ENCODE measurements at places on chromosomes 16 and 17.

GRCh38 chr16:67425061-67425460 is 5.9 kb upstream of the HSD11B2 start:
- no peaks in the 10 kb centered on the region for H3K27me3 ChIP-seq
- no peak overlapping the region for H3K4me3 ChIP-seq
- peaks cover 12% of the 10 kb centered on the region for H3K4me1 ChIP-seq
- no peaks in the 10 kb centered on the region for H3K36me3 ChIP-seq

GRCh38 chr17:30543456-30543855 is 66.2 kb downstream of the GOSR1 start:
- H3K36me3 ChIP-seq: no peaks in the 10 kb centered on the region
- no peaks in the 10 kb centered on the region for H3K27me3 ChIP-seq
- no peak overlapping the region for H3K27ac ChIP-seq
- DNase-seq: no peak

- H3K36me3 ChIP-seq: no peaks in the 10 kb centered on the region
- H3K27me3 ChIP-seq: no peaks in the 10 kb centered on the region
- H3K4me3 ChIP-seq: no peak overlapping the region
- H3K4me1 ChIP-seq: no peaks in the 10 kb centered on the region
- peak; percentile 33 for DNase-seq
- no peak overlapping the region for H3K27ac ChIP-seq
Observed at GRCh38 chr17:11391134-11391533, 150.1 kb downstream of the SHISA6 start.

DNA sequence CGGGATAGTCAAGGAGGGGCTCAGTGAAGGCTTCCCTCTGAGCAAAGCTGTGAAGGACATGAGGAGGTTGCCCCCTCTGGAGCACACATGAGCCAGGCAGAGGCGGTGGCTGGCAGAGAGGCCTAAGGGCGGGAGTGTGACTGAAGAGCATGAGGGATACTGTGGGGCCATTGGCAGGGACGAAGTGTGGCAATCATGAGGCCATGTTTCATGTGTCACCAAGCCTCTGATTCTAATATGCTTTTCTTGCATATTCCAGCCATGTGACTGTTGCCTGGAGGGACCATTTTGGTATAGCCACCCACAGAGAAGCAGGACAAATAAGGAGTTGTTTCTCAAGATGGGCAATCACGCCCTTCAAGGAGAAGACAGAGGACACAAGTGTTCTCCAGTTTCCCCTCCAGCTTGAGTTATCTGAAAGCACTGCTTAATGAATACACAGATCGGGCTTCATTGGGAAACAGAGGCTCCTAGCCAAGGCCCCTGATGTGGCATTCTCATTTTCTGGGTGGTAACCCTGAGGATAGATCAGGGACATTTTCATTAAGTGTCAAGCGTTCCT is 68.0 kb downstream of the AKAP1 start:
- H3K4me1 ChIP-seq: no peaks in the 10 kb centered on the region
- no peaks in the 10 kb centered on the region for H3K36me3 ChIP-seq
- H3K27ac ChIP-seq: no peak overlapping the region
- DNase-seq: no peak

- no peak overlapping the region for H3K27ac ChIP-seq
- H3K4me1 ChIP-seq: no peaks in the 10 kb centered on the region
- H3K36me3 ChIP-seq: no peaks in the 10 kb centered on the region
- DNase-seq: no peak
- H3K27me3 ChIP-seq: no peaks in the 10 kb centered on the region
- H3K4me3 ChIP-seq: no peak overlapping the region
Observed at GRCh38 chr16:85047867-85048455, 20.4 kb downstream of the KIAA0513 start.

DNA sequence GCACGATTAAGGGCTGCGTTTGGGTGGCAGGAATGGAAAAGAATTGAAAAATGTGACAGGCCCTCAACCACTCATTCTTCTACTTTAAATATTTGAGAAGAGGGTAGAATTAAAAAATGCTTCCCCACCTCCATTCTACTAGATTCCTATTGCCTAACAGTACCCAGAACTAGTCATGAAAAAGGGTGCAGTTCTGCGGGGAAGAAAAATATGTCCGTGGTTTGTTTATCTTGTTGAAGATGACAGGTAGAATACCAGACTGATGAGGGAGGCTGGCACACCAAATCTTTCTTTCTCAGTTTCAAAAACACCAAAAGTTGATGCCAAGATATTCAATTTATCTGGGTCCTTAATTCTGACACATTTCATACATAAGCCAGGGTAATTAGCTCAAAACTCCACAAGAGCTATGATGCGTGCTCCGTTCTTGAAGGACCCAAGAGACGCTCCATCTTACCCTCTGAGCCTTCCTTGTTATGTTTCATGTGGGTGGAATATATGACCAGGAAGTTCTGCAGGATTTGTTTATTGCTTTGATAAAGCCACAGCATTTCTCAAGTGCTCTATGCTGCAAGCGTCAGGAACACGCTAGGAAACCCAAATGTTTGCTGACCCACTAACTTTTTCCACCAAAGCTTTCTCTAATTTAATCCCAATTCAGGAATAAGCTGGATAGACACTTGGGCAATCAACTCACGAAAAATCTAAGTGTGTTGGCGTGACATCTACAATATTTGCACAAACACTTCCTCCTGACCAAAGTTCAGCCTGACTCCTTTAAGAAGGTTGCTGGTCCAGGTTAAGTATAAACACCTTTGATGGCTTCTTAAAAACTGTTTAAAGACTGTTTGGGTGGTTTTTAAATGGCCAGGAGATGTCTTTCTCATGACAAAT is 20.6 kb upstream of the GAN start:
- no peaks in the 10 kb centered on the region for H3K27me3 ChIP-seq
- no peaks in the 10 kb centered on the region for H3K36me3 ChIP-seq
- H3K4me3 ChIP-seq: no peak overlapping the region
- no peak overlapping the region for H3K27ac ChIP-seq
- no peak for DNase-seq

DNA sequence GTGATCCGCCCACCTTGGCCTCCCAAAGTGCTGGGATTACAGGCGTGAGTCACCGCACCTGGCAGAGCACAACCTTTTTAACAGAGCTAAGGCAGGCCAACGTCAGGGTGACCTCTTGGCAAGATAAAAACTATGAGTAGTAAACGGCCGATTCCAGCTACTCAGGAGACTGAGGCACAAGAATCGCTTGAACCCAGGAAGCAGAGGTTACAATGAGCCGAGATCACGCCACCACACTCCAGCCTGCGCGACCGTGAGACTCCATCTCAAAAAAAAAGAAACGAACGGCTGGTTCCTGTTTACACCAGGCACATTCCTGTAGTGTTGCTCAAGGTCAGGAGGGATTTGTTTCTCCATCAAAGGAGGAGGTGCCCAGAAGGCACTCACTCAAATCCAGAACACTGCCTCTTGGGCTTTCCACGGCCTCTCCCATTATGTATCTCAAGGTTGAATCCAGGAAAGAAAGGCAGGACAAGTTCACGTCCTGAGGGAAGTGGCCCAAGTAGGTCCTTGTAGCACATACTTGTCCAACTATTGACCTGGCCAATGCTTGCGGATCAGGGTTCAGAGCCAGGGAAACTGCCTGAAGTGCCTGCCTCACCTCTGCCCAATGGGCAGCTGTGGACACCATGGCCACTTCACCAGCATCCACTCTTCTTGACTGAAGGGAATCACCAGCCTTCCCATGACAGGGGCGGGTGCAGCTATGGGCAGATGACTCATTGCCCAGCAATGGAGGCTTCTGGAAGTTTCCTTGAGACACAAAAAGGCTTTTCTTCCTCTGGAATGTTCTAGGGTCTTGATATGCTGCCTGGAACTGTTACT is 13.5 kb downstream of the KNOP1 start:
- H3K27me3 ChIP-seq: no peaks in the 10 kb centered on the region
- H3K4me1 ChIP-seq: peaks cover 9% of the 10 kb centered on the region
- H3K27ac ChIP-seq: no peak overlapping the region
- H3K36me3 ChIP-seq: peaks cover 34% of the 10 kb centered on the region

- no peaks in the 10 kb centered on the region for H3K27me3 ChIP-seq
- DNase-seq: peak; percentile 22
- H3K36me3 ChIP-seq: no peaks in the 10 kb centered on the region
- peaks cover 1% of the 10 kb centered on the region for H3K4me1 ChIP-seq
- no peak overlapping the region for H3K27ac ChIP-seq
- H3K4me3 ChIP-seq: no peak overlapping the region
Observed at GRCh38 chr16:78478267-78478861, 378.9 kb downstream of the WWOX start.

DNA sequence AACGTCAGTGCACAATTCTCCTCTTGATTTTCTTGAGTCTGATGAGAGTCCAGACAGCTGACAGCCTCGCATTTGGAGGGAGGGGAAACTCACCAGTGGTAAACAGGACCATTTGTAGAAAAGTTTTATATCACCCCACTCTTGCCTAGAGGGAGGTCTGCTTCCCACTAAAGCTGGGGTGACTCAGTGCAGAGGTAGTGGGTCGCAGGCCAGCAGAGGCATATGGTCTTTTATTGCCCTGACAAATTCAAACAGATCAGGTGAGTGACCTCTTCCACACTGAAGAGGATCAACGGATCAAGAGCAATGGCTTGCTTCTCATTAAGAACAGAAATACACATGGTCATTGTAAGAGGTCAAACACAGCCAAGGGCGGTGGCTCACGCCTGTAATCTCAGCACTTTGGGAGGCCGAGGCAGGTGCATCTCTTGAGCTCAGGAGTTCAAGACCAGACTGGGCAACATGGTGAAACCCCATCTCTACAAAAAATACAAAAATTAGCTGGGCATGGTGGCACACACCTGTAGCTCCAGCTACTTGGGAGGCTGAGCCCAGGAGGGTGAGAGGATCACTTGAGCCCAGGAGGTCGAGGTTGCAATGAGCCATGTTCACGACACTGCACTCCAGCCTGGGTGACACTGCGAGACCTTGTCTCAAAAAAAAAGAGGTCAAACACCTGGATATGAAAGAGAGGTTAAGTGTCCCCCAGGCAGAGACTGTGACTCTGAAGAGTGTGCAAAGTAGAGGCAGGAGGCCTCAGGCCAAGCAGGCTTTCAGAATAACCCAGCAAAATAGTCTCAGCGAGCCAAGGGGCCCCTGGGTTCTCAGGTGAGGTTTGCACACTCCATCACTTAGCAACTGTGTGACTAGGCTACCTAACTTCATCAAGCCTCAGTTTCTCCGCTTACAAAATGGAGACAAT is 56.5 kb upstream of the ERN1 start:
- H3K27ac ChIP-seq: no peak overlapping the region
- no peaks in the 10 kb centered on the region for H3K36me3 ChIP-seq
- H3K4me3 ChIP-seq: no peak overlapping the region
- DNase-seq: no peak
- no peaks in the 10 kb centered on the region for H3K4me1 ChIP-seq

- H3K36me3 ChIP-seq: no peaks in the 10 kb centered on the region
- DNase-seq: no peak
- H3K4me1 ChIP-seq: peaks cover 2% of the 10 kb centered on the region
- H3K4me3 ChIP-seq: no peak overlapping the region
- no peak overlapping the region for H3K27ac ChIP-seq
- no peaks in the 10 kb centered on the region for H3K27me3 ChIP-seq
Observed at GRCh38 chr16:89458551-89458950, 31.8 kb downstream of the ANKRD11 start.

- H3K27ac ChIP-seq: no peak overlapping the region
- H3K27me3 ChIP-seq: no peaks in the 10 kb centered on the region
- no peak for DNase-seq
- no peaks in the 10 kb centered on the region for H3K4me1 ChIP-seq
- no peak overlapping the region for H3K4me3 ChIP-seq
Observed at GRCh38 chr16:28001642-28002041, 61.9 kb downstream of the GSG1L start.

- no peak overlapping the region for H3K27ac ChIP-seq
- H3K27me3 ChIP-seq: no peaks in the 10 kb centered on the region
- H3K36me3 ChIP-seq: no peaks in the 10 kb centered on the region
- DNase-seq: no peak
- H3K4me3 ChIP-seq: no peak overlapping the region
Observed at GRCh38 chr16:86664522-86665318, 86.4 kb downstream of the FOXL1 start.

- no peak overlapping the region for H3K4me3 ChIP-seq
- H3K36me3 ChIP-seq: no peaks in the 10 kb centered on the region
- no peak overlapping the region for H3K27ac ChIP-seq
- H3K27me3 ChIP-seq: no peaks in the 10 kb centered on the region
Observed at GRCh38 chr16:84740596-84741116, 40.9 kb downstream of the USP10 start.

Measured in iPS DF 6.9 (cell line).